Fibroblast of lung (primary cell): ENCODE measurements at places on chromosomes 12 and 14. TPM values are rescaled to one million over a fixed set of nuclear protein-coding genes. Genes with fewer than 3 reads are reported as not detected.

- no peaks in the 10 kb centered on the region for H3K36me3 ChIP-seq
- no peaks in the 10 kb centered on the region for H3K27me3 ChIP-seq
- H3K4me3 ChIP-seq: no peak overlapping the region
- no peak for DNase-seq
- no peak overlapping the region for H3K27ac ChIP-seq
These were observed 35.4 kb downstream of the ZDHHC17 start for GRCh38 chr12:76799362-76799761.

- H3K27ac ChIP-seq: no peak overlapping the region
- no peak overlapping the region for H3K4me3 ChIP-seq
- DNase-seq: no peak
- H3K36me3 ChIP-seq: no peaks in the 10 kb centered on the region
- H3K27me3 ChIP-seq: no peaks in the 10 kb centered on the region
These were observed 184.4 kb upstream of the HIF1A start for GRCh38 chr14:61510736-61511557.

DNA sequence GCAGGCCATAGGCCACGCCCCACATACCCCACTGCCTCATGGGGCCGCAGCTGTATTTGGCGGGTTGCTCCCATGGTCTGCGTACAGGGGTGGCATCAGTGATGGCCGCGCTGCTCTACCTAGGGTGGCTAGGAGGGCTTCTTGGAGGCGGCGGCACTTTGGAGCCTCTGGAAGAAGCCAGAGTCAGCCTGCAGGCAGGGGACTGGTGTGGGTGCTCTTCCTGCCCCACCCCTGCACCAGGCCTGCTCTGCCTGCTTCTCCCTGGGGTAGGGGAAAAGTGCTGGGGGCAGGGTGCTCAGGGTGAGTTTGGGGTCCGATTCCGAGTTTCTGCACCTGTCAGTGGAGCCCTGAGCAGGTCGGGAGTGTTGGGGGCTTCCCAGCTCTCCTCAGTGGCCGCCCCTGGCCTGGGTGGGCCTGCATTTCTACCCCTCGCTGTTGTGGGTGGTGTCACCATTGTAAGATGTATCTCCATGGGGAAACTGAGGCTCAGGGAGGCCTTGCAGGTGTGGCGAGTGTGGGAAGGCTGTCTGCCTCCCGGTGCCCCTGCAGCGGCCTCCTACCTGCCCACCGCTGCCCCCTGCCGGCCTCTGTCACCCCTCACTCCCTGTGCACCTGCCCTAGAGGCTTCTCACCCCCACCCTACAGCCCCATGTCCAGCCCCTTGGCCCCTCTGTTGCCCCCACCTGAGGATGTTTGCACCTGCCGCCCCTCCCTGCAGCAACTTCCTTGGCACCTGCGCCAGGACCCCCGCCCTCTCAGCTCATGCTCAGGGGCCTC is 5.5 kb downstream of the CEP170B start:
- no peaks in the 10 kb centered on the region for H3K27me3 ChIP-seq
- H3K27ac ChIP-seq: no peak overlapping the region
- peaks cover 11% of the 10 kb centered on the region for H3K4me1 ChIP-seq
- H3K36me3 ChIP-seq: peaks cover 4% of the 10 kb centered on the region
- H3K4me3 ChIP-seq: no peak overlapping the region

DNA sequence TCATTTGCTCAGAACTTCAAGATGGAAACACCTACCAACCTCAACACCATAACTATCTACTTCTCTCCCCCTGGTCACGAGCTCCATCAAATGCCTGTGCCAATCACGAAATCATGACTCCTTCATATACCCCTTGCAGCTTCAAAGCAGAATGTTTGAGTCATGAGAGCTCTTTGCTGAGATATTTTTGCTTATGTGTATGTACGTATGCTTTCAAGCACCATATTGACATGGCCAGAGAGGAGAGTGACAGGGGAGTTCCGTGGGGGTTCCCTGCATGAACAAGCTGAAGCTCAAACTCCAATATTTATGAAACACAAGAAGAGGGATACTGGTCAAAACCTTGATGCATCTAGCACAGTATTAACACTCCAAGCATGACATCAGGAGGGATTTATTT is 374.4 kb downstream of the DPF3 start:
- H3K36me3 ChIP-seq: no peaks in the 10 kb centered on the region
- no peaks in the 10 kb centered on the region for H3K27me3 ChIP-seq
- H3K4me1 ChIP-seq: peaks cover 4% of the 10 kb centered on the region

DNA sequence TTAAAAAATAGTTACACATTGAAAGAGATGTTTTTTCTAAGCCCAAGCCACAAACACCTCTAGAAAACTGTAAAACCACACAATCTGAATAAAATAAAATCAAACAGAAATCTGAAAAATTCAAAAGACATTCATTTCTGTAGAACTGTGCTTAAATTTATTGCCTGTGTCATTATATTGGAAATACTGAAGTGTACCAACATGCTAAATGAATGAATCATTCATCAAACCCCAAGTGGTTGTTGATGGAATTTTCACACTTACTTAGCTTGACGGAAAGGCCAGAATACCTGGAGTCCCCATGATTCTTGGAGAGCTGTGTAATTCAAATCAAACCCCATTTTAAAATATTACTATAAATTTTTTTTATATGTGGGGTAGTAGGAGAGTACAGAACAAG is 2.7 kb downstream of the KITLG start:
- no peaks in the 10 kb centered on the region for H3K27me3 ChIP-seq
- H3K4me3 ChIP-seq: peak overlapping the region; percentile 91
- H3K4me1 ChIP-seq: peaks cover 12% of the 10 kb centered on the region
- no peak overlapping the region for H3K27ac ChIP-seq
- no peaks in the 10 kb centered on the region for H3K36me3 ChIP-seq
- DNase-seq: no peak

Gene AMN
- under 0.01 TPM in 2 replicates for total RNA-seq
